Stimulated activated CD8-positive, alpha-beta memory T cell treated with anti-CD3 and anti-CD28 coated beads, Interleukin-4, amount 100 ng/mL, for 4 hours (primary cell): ENCODE measurements at places on chromosomes 3 and 15.

- DNase-seq: no peak
Measured at GRCh38 chr15:91928675-91929074, 75.2 kb downstream of the SLCO3A1 start.

GRCh38 chr3:67301556-67301955 is 303.4 kb downstream of the KBTBD8 start:
- no peak for DNase-seq

DNA sequence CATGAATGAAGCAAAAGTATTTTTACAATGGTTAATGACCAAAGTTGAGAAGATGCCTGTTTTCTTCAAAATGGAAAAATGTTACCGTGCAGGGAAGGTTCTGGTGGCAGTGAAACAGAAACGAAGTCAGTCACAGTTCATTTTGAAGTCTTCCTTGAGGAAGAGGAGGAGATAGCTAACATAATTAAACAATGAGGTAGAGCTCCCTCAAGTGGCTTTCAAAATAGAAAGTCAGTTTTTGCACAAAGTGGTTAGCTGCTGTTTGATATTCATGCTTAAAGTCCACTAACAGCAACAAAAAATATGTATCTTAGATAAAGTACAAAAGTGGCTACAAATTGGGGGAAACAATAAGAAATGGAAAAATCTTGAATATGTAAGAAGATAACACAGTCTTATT is 87.3 kb downstream of the TFG start:
- DNase-seq: no peak

GRCh38 chr15:73900095-73900712 is 26.1 kb upstream of the LOXL1 start:
- DNase-seq: no peak

DNA sequence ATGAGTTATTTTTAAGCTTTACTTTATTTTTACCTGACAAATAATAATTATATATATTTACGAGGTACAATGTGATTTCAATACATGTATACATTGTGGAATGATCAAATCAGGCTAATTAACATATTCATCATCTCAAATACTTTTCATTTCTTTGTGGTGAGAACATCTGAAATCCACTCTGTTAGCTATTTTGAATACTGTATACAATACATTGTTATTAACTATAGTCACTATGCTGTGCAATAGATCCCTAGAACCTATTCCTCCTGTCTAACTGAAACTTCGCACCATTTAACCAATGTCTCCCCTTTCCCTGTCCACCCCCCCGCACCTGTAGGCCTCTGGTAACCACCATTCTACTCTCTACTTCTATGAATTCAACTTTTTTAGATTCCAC is 7.9 kb upstream of the SPPL2A start:
- no peak for DNase-seq

DNA sequence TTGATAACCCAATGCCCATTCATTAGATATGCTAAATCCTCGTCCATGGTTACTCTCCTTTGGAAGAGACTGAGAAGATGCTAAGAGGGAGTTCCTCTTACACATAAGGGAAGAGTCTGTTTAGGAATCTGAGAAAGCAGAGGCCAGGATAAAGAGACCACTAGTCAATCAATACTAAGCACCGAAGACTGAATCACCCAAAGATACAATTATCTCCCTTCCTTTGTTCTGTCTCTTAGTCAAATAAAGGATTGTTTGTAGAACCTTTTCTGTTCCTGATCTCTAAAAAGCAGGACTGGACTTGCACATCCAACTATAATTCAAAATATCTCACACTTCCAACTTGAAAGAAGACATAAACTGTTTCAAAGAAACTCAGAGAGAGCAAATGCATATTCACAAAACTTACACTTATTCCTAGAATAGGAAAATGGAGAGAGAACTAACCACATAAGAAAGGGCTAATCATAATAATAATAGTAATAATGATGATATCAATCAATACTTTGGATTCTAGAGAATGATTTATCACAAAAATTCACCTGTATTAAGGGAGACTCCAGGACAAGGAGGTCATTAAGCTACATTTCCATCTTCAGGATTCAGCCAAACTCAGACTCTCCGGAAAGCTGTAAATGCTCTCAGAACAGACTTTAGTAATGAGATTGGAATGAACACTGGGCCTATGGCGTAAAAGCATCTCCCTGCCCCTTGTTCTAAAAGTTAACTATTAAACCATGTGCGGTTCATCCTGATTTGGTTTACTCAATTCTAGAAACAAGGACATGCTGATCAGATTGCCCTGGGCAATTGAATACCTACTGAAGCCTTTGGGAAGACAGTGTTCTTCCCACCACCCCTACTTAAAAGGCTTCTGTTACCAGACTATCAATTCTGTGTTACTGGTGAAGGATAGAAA is 401.5 kb downstream of the ZBTB20 start:
- DNase-seq: no peak

GRCh38 chr3:123571264-123571972 is 13.4 kb downstream of the HACD2 start:
- no peak for DNase-seq

DNA sequence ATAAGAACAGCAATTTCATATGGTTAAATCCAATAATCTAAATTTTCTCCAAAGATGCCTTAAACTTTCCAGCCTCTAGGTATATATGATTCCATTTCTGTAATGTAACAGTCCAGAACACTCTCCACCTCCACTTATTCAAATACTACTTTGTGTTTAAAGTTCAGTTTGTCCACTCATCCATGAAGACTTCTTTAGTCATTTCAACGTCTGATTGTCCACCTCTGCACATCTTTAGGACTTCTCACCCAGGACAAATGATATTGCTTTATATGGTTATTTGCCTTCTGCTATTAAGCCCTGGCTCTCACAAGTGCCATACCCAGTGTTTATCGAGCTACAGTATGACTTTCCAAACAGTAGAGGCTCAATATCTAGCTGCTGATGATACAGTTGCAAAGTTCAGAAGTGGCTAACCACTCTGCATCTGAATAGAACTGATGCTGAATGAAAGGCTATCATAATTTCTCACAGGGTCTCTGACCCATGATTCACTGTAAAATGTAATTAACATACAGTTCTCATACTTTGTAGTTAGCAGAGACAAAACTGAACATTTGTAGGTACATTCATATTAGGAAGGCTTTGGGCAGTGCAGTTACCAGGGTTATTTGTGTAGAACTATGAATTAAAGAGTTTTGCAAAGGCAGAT is 93.7 kb upstream of the MBNL1 start:
- DNase-seq: no peak

DNA sequence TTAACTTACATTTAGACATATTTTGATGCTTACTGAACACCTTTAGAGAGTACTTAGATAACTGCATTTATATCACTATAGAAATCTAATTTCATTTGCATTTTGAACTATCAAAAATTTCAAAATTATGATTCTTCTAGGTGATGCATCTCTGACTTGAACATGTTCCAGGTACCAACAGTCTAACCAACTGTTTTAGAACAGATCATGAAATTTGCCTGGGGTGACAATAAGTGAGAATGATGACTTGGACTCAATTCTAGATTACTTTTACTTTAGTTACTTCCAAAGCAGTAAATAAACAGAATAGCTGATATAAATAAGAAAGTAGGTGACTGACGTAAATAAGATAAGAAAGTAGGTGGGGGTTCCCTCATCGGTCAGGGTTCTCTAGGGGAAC is 307.8 kb downstream of the BCHE start:
- no peak for DNase-seq

DNA sequence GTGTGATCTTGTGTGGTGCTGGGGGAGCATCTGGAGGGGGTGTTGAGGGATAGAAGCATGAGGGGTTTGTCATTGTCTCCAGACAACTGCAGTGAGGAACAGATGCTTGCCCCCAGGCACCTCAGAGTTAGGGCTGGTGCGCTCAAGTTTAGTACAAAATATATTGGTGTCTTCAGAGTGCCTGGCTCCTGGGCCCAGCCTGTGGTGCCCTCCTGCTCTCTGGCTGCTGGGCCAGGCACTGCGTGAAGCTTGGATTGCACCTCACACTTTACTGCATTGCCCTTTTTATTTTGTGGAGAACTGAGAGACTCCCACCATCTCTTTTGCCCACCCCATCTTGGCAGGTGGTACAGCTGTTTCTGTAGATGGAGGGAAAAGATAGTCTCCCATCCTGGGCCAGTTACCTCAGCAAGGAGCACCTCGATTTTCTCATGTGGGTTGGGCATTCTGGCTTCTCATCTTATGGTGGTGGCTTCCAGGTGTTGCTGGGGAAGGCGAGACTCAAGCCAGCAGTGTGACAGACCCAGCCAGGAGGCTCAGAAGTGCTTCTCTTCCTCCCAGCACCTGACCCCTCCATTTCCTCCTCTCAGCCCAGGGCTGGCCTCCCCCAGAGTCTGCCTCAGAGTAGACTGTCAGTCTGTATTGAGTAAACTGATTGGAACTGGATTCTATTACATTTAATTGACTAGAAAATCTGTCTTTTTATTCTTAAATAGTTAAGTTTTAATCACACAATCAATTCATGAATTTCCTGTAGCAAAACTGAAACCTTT is 140.5 kb downstream of the DNAJB8 start:
- DNase-seq: no peak

DNA sequence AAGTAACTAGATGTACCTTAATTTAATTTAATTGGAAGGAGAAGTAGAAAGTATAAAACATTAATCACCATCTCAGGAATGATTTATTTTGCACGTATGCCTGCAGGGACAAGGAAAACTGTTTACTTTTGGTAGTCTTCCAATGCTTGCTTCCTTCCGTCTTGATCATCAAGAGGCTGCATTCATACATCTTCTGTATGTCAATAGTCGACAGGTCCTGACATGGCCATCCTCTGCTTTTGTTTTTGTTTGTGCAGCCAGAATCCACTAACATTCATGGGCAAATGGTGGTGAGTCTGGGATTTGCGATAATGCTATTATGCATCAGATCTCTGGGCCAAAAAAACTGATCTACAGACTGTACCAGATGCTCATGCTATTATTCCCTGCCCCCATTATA is 56.6 kb upstream of the ZPLD1 start:
- DNase-seq: no peak

- DNase-seq: no peak
Measured at GRCh38 chr3:15319136-15319535, 13.2 kb downstream of the SH3BP5 start.

- DNase-seq: no peak
Measured at GRCh38 chr3:183008303-183008702, 28.0 kb upstream of the DCUN1D1 start.

DNA sequence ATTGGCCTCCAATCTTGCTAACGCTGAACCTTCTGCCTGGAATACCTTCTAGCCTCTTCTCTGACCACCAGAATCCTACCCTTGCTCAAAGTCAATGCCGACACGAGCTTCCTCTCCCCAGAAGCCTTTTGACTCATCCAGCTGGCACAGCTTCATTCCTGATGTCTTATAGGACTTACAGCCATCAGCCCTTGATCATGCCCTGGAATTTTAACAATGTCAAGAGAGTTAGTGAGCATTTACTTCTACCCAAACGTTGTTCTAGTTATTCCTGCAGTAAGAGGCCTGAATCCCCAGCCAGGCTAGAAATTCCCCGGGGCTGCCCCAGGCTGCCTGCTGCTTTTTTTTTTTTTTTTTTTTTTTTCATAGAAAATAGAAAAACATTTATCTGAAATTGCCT is 3.9 kb downstream of the CYP1A2 start:
- no peak for DNase-seq

DNA sequence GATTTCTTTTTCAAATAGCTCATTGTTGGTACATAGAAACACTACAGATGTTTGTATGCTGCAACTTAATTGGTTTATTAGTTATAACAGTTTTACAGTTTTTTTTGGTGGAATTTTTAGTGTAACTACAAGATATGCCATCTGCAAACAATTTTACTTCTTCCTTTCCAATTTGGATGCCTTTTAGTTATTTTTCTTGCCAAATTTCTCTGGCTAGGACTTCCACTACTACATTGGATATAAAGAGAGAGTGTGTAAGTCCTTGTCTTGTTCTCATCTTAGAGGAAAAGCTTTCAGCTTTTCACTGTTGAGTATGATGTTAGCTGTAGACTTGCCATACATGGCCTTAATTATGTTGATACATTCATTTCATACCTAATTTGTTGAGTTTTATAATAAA is 143.6 kb upstream of the EOMES start:
- DNase-seq: no peak

DNA sequence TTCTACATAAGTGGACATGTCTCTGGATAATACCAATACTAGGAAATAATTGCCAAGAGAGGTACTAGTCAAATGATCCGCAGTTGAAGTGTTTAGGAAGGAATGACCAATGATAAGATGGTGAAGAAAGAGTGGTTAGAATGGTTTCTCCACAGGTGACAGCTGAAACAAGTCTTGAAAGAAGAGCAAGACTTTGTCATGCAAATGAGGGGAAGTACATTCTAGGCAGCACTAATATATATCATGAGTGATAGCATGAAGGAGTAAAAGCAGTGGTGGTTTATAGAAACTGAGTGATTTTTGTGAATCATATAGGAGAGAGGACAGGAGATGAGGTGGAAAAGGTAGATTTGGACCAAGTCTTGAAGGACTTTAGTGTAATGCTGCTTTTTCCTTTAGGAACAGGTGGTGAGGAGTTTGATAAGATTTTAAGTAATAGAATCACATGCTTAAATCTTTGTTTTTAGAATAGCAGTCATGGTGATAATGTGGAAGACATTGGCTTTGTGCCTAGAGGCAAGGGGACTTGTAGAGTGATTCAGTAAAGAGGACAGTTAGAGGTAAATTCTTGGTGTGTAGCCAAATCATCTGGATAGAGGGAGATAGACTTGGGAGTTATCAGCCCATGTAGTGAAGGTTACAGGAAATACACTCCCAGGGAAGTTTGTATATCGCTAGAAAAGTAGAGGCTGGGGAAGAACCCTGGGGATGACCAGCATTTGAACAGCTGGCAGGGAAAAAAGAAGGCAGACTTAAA is 31.9 kb downstream of the SLMAP start:
- no peak for DNase-seq

DNA sequence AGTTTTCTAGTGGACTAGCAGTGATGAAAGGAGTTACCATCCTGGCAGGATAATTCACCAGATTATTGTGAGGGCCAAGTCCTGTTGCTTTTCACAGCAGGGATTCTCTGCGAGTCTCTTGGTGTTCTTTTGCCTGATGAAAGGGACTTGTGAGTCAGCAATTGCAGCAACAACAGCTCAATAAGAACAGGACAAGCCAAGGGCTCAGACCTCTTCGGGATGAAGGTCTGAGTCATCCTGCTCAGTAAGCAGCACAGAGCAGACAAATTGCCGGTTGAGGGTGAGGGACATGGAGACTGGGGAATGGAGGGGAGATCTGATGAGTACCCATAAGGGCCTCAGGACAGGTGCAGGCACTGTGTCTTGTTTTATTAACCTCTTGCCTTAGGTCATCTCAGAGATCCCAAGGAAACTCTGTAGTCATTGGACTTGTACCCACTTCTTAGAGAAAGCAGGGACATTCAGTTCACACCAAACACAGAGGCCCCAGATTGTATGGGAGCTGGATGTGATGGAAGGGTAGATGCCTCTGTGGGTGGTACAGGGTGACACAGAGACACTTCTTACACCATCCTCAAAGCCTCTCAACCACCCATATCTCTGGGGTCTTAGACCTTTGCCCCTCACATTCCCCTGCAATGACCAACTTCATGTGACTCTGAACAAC is 173.8 kb upstream of the TLE3 start:
- no peak for DNase-seq

GRCh38 chr15:83282141-83282540 is 2.3 kb downstream of the BNC1 start:
- DNase-seq: no peak
